ENCODE measurements at places on chromosomes 6 and 20.

GRCh38 chr20:59571151-59571550 is 33.2 kb upstream of the PHACTR3 start:
- no peak for DNase-seq

DNA sequence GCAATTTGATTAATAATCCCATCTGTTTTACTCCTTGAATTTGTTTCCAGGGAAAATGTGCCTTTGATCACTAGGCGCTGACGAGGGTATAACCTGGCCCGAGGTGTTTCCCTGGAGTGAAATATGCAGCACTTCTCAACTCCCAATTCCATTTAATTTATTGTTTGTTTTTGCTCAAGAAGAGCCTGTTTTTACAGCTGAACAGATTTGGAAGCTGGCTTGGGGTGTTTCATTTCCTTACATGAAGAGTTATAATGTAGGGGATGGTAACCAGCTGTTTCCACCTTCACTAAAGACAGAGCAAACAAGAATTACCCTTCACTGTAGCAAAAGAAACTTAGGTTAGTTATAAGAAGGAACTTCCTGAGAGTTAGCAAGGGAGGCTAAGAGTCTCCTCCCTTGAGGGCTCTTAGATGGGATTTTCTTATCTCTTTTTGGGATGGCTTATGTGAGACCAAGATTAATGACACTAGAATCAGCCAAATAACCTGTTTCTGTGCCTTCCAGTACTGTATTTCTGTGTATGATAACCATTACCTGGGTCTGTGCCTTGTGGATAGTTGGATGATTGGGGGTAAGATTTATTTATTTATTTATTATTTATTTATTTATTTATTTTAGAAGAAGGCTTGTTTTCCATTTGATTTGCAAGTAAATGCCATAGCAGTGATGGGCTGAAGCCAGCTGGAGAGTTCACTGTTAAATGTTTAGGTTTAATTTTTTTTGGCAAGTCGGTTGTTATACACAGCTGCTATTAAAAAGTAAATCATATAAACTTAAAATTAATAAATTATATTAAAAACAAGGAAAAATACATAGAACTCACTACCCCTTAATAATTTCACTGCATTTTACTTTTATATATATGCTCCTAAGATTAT is 162.2 kb upstream of the BMP2 start:
- no peak for DNase-seq

GRCh38 chr6:131823276-131823902 is 15.6 kb downstream of the ENPP1 start:
- DNase-seq, result no peak

DNA sequence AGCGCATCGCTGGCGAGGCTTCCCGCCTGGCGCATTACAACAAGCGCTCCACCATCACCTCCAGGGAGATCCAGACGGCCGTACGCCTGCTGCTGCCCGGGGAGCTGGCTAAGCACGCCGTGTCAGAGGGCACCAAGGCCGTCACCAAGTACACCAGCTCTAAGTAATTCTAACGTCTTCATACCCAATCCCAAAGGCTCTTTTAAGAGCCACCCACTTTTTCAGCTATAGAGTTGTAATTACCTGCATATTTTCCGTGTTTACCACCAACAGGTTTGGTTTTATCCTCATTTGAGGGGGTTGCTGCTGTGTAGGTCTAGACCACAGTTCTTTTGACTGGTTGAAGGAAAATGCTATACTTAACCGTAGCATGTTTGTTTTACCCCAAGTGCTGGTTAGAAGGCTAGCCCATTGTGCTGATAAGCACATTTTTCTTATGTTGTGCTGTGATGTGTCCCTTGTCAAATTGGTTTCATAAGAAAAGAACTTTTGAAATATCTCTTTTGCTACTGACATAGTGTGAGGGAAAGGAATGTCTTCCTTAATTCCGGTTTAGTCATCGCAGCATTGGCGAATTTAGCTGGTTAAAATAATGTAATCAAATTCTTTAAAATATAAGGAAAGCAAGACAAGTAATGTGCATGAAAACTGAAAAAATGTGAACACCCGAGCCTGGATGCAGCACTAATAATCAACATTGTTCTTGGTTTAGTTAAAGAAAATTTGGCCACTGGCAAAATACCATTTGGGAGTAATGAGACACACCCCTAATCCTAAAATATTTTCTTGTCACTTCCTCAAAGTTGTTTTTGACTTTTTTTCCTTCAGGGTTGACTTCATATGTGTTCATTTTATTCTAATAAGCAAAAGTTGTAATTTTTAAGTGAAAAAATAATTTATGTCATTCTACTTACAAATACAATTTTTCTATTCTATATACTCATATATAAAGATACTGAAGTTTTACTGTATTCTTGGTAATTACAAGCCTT is 112.8 kb downstream of the HFE start:
- no peak for DNase-seq

- DNase-seq, result no peak
These were observed 24.6 kb downstream of the STK4 start for GRCh38 chr20:44990957-44991356.

DNA sequence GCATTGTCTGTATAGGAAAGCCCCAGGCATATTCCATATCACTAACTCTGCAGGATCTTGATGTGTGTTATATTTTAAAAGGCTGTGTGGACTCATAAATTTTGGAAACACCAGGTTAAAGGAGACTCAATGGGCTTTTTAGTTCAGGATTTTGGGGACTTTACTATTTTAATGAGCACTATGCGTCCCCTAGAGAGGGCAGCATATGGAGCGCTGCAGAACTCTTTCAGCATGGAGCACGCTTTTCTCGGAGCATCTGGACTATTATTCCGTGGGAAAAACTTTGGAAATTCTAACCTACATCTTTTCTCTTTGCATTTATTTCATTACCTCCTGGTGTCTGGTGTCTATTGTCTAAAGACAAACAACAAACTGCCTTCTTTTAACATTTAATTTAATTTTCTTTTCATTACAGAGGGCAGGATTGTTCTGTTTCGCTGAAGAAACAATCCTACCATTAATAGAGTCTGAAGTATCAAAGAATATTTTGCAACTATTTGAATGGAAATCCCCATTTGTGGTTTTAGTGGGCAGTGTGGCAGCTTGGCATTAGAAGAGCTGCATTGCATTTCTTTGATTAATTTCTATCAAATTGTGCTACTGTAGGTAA is 399.9 kb upstream of the HSF2 start:
- DNase-seq, result no peak

DNA sequence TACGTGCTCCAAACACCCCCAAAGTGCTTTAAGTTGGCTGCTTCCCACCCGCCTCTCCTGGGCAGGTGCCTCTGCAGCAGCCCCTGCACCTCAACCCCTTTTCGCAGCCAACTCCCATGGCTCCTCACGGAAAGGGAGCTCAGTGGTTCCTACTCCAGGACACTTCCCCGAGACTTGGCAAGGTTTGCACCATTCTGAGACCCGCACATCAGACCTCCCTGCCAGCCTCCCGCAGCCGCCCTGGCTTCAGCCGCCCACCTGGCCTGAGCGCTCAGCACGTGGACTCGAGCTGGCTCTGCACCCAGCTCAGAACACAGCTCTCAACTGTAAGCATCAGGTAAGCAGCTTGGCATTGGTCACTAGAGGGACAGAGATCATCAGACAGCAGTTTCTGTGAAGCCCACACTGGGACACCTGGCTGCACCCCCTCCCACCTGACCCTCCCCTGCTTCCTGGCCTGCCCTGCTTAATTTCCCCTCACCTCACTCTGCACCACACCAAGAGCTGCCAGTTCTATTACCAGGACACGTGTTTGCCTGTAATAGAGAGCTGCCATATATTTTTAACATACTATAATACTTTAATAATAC is 28.5 kb downstream of the GMDS start:
- DNase-seq, result no peak

GRCh38 chr6:2919401-2919800 is 16.3 kb upstream of the SERPINB9 start:
- DNase-seq, result no peak

- no peak for DNase-seq
These were observed 697.2 kb upstream of the CITED2 start for GRCh38 chr6:140071601-140072062.
